ENCODE measurements at places on chromosomes 2 and 18.

DNA sequence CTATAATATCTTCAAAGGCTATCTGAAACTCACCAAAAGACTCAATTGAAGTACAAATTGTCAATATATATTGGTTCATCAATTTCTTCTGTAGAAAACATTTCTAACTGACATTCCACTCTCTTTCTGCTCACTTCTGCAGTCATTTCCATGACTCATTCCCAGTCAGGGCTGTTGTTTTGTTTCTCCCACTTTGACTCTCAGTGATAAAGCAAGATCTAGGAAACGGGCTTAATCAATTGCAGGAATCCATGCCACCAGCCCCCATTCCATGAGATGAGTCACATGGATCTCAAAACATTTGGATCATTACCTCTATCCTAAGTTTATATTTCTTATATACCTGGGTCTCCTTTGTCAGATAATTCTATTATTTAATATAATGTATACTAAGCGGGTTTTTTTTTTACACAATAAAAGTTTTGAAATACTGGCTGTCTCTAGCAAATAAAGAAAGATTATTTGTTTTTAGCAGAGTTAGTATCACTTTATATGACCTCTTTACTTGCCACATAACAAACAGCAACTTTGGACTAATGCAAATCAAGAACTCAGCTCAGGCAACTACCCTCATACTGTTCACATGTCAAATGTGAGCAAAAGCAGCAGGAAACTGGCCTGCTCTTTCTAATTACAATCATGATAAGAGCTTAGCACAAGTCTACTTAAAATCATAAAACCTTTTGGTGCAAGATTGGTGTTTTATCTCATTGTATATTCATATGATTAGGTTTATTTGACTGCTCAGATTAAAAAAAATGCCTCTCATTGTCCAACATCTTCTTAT is 251.1 kb upstream of the PIK3C3 start:
- peak; percentile 34 for DNase-seq

DNA sequence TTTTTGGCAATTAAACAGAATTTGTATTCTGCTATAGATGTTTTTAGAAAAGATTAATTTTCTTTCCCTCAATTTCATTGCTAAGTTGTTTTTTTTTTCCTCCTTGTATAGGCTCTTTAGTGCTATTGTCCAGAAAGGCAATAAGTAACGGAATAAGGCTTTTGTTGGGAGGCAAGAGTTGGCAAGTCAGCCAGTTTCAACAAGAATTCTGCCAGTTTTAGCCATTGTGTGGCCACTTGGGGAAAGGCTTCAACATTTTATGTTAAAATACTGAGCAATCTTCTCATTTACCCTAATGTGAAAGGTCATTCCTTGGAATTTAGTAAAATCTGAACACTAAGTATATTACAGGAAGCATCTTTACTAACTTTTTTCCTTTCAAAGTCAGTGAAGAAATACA is 9.6 kb downstream of the CALCRL start:
- no peak for DNase-seq

GRCh38 chr2:235170016-235170415 is 218.2 kb downstream of the SH3BP4 start:
- DNase-seq, result peak; percentile 44

DNA sequence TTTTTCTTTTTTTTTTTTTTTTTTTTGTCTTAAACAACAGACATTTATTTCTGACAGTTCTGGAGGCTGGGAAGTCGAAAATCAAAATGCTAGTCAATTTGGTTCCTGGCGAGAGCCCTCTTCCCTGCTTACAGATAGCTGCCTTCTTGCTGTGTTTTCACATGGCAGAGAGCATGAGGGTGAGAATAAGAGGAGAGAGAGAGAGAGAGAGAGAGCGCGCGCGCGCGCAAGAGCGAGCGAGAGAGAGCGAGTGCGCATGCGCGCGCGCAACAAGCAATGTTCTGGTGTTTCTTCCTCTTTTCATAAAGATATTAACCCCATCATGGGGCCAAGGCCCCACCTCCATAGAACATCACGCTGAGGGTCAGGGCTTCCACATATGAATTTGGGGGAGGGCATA is 20.9 kb downstream of the MTCL1 start:
- DNase-seq, result no peak

- no peak for DNase-seq
Observed at GRCh38 chr2:8615576-8616281, 66.1 kb upstream of the ID2 start.

DNA sequence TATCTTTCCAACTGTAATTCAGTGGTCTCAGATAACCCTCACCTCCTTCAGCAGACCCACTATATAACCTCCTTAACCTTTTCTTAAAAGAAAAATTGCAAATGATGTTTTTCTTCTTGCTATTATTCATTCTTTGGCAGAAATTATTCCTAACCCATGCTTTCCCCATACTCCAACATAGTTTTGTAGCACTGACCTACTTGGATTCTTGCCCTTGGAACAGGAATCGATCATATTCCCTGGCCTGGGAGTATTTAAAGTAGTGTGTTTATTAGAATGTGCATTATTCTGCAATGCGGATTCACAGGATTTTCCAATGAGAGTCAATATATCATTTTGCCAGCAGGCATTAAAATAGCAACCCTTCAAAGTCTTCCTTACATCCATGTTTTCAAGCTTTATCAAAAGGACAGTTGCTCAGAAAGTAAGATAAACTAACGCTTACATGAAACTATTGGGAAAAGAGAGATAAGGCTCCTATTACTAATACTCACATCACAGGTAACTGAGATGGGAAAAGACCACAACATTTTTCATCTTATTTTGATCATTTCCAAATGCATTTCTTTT is 37.4 kb downstream of the CHN1 start:
- DNase-seq, result no peak

GRCh38 chr2:11155381-11156035 is at the start of gene SLC66A3:
TSS of gene SLC66A3 (plus strand) at chr2:11155467. CDS start at chr2:11155547, 80 bp downstream.
- DNase-seq, result peak; percentile 64

- no peak for DNase-seq
Observed at GRCh38 chr2:168501466-168502065, 45.5 kb downstream of the CERS6 start.

DNA sequence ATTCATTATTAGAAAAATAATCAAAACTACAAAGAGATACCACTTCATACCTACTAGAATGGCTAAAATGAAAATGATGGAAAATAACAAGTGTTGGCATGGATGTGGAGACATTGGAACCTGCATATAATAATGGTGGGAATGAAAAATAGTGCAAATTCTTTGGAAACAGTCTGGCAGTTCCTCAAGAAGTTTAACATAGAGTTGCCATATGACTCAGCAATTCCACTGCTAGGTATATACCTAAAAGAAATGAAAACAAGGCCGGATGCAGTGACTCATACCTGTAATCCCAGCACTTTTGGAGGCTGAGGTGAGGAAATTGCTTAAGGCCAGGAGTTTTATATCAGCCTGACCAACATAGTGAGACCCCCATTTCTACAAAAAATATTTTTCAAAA is 41.6 kb upstream of the ACYP2 start:
- peak; percentile 35 for DNase-seq

- DNase-seq, result no peak
Observed at GRCh38 chr2:42085706-42086487, 38.1 kb downstream of the PKDCC start.

GRCh38 chr2:45275242-45275805 is 266.1 kb upstream of the SIX2 start:
- DNase-seq, result peak; percentile 56

DNA sequence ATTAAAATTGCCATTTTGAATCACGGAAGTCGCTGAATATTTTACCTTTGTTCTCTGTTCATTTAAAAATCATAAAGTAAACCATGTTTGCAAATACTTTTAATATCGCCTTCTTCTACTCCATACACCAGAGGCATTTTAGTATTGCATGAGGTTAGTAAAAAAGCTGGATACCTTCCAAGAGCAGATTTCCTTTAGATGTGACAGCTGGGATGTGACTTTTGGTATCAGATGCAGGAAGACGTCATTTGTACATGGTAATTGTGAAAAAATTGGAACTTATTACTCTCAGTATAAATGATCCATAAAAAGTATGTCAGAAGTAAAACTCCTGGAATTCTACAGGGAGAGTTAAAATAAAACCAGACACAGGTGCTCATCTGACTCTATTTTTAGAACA is 89.5 kb downstream of the SLC4A10 start:
- DNase-seq, result no peak

GRCh38 chr2:191977754-191978153 is 130.9 kb upstream of the CAVIN2 start:
- DNase-seq, result no peak

DNA sequence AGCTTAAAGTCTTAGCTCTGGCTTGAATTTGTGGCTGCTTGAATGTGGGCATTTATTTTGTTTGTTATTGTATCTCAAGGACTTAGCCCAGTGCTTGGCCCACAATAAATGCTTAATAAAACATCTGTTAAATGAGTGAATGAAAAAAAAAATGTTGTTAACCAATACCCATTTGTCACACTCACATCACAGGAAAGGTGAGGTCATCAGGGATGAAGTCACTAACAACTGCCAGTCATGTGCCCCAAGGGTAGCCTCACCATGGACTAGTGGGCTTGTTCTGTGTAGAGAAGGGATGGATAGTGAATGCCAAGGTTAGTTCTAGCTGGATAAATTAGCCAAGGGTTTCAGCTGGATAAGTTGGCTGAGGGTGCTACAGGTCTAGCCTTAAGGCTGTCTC is 3.0 kb downstream of the NRBP1 start:
- peak; percentile 43 for DNase-seq

GRCh38 chr2:42241517-42241916 is 72.4 kb downstream of the EML4 start:
- no peak for DNase-seq

DNA sequence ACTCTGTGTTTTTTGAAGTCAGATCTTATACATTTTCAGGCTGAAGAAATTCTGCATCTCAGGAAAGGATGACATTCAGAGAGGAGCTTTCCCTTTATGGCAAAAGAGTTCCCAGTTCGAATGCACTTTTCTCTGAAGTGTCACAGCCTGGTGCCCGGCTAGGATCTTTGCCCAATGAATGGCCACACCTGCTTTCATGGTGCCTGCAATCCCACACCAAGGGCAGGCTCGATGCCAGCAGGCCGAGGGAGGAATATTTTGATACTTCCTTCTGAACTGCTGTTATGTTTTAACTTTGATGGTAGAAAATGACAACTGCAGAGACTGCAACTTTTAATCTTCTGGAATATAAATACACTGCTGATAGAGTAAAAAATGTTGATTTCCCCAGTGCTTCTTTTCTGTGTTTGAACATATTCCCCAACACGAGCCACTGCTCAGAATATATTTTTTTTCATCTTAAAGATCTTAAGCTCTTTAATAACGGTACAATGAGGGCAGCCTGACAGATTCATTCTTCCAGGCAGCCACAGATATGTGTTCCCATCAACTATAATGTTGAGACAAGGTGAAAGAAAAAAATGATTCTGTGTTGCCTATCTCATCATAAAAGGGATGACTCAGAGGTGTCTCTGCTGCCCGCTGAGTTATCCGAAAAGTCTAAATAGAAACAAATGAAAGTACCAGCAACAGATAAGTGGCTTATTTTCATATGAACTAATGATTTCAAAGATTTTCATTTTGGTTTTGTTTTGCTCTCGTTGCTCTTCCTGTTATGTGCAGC is 848.5 kb downstream of the DCDC2C start:
- no peak for DNase-seq

DNA sequence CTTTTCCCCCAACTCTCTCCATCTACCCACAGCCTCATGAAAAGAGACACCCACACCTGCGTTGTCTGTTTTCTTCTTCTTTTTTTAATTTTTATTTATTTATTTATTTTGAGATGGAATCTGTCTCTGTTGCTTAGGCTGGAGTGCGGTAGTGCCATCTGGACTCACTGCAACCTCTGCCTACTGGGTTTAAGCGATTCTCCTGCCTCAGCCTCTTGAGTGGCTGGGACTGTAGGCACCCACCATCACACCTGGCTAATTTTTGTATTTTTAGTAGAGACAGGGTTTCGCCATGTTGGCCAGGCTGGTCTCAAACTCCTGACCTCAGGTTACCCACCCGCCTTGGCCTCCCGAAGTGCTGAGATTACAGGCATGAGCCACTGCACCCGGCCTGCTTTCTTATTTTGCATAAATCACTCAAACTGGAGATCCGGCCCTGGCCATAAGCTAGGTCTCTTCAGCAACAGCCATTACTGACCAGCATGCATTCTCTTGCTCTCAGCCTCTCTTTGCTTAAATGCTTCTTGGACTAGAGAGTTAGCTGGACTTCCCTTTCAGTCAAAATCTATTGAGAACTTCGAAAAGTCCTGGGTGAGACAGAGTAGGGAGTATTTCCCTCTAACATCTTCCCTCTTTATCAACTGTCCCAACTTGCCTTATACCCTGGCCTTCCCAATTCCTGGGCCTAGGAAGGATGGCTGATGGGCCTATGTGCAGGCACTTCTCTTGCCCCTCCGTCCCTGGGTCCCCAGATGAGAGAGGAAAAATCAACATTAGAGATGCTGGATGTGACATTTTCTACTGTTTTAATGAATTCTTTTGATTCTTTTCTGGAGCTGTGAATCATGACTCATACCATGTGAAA is 27.3 kb downstream of the MYCN start:
- no peak for DNase-seq

- no peak for DNase-seq
Observed at GRCh38 chr2:134247679-134248078, 6.2 kb upstream of the MGAT5 start.

GRCh38 chr2:143940720-143941119 is 579.2 kb downstream of the ZEB2 start:
- no peak for DNase-seq

- DNase-seq, result no peak
Observed at GRCh38 chr2:217153510-217153909, 293.6 kb upstream of the TNP1 start.

DNA sequence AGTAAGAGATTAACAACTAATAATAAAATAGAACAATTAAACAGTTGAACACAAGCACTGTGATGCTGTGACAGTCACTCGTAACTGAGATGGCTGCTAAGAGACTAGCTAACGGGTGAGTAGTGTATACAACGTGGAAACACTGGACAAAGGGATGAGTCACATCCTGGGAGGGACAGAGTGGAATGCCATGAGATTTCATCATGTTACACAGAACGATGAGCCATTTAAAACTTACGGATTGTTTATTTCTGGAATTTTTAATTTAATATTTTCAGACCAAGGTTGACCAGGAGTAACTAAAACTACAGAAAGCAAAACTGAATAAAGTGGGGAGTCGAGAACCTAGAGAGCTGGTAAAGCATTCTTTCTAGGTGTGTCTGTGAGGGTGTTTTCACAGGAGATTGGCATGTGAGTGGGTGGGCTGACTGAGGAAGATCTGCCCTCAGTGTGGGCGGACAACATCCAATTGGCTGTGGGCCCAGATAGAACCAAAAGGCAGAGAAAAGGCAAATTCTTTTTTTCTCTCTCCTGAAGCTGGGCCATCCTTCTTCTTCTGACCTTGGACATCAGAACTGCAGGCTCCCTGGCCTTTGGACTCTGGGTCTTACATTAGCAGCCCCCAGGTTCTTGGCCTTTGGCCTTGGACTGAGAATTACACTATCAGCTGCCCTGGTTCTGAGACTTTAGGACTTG is 14.6 kb downstream of the TMSB10 start:
- DNase-seq, result peak; percentile 97

DNA sequence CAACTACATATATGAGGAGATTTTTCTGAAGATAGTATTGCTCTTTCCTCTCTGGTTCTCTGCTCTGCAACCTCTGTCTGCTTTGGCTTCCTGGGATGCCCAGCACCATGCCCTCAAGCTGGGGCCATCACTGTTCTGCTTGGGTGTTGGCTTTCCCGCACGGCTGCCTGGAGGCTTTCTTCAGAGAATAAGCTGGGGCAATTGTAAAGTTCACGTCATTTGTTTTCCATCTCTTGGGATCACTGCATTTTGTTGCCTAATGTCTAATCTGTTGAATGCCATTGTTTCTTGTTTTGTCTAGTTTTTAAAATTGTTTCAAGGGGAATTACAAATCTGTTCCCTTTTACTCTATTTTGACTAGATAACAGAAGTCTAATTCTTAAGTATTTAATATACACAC is 437.3 kb upstream of the NRP2 start:
- no peak for DNase-seq

Measured in brain microvascular endothelial cell (primary cell).